ENCODE measurements at places on chromosomes 6 and 20.

- no peak for DNase-seq
Observed at GRCh38 chr6:88823998-88824397, 139.4 kb downstream of the RNGTT start.

GRCh38 chr6:159716247-159717096, 10.8 kb upstream of the WTAP start:
- no peak for DNase-seq

DNA sequence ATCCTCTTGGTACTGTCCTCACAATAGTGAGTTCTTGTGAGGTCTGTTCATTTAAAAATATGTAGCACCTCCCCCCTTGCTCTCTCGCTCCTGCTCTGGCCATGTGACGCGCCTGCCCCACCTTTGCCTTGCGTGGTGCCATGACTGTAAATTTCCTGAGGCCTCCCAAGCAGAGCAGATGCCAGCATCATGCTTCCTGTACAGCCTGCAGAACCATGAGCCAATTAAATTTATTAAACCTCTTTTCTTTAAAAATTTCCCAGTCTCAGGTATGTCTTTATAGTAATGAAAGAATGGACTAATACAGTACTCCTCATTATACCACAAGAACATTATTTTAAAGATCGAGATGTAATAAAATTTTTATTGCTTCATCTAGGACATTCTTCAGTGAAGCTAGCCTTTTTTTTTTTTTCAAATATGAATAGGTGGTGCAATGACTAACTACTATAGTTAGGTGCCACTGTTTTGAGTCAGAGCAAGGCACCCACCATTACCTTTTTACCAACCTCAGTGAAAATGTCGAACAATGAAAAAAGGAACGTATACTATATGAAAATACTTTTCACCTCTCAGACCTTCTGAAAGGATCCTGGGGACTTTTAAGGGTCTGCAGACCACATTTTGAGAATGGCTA, 191.1 kb upstream of the SGK1 start:
- no peak for DNase-seq

DNA sequence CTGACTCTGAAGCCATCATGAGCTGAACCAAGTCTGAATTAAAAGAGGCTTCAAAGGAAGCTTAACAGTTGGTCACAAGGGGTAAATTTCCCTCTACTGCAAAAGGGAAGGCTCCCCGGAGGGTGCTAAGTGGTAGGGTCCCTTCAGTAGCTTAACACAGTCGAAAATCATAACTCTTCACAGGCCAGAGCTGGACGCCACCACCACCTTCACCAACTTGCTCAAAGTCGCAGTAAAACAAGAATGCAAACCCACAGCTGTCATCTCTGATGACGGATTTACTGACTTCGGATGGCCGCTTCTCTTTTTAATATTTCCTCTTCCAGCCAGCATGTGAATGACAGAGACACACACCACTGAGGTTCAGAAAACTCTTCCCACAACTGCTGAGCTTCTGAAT, 144.7 kb upstream of the FBXL4 start:
- no peak for DNase-seq

DNA sequence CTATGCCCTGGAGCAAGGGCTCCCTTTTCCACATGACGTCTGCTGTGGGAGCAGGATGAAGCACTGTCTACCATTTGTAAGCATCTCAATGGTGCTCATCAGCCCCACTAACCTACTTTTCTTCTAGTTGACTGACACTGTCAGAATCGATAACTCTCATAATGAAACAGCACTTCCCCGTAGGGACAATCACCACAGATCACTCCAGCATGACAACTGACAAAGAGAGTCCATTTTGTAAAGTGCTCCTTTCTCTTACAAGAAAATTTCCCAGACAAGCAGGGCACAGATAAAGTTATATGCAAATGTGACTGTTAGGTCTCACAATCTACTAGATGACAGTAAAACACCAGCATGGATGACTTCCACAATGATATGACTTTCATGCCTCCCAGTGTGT, 46.4 kb downstream of the HEBP2 start:
- DNase-seq = no peak
